ENCODE measurements at places on chromosomes 6 and 20. TPM values are rescaled to one million over a fixed set of nuclear protein-coding genes. Genes with fewer than 3 reads are reported as not detected.

DNA sequence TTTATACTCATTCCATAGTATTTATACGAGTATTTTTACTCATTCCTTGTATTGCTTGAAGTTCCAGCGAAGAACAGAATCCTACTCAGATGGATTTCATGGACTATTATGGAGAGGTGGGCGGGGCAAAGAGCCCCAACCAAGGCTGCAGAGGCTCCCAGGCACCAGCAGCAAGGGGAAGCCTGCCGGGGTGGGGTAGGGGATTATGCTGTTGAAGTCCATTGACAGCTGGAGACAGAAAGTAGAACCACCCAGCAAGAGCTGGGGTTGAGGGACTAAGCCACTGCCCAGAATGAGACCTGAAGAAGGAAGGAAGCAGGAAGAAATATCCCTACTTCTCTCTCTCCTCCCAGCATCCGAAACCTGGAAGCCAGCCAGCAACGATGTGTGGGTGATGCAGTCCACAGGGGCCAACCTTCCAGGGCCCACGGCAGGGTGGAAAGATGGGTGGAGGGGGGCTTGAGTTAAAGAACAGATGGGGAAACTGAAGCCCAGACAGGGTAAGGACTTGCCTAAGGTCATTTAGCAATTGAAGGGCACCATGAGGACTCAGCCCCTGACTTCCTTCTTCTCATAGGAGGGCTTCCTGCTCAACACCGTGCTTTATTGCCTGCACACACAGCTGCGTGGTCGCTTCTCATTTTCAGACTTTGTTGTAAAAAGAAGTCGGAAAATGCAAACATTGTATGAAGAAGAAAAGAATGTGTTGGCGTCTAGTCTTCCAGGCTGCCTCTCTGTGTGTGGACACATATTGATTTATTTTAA, 18.3 kb upstream of the GTSF1L start:
- no peak for DNase-seq

GRCh38 chr20:58783511-58784011, 67.1 kb downstream of the GNAS-AS1 start:
- no peak for DNase-seq

DNA sequence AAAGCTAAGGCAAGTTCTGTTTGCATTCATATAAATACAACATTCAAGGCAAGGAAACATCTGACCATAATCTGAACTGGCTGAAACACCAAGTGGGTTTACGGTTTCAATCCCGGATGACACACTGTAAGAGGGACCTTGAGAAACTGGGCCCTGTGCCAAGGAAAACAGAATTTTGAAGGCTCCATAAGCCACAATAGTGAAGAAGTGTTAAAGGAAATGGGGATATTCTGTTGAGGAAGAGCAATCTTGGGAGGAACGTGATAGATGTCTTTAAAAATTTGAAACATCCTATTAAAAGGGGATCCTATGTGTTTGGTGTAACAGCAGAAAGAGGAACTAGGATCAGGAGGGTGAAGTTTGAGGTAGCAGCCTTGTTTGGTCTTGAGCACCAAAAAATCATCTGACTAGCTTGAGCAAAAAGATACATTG, 82.4 kb upstream of the TAB2 start:
- peak; percentile 75 for DNase-seq

- DNase-seq = peak; percentile 35
Observed at GRCh38 chr6:41430875-41431274, 95.5 kb downstream of the NCR2 start.

The FLRT3 gene
- 0.70 TPM for total RNA-seq

- no peak for DNase-seq
Observed at GRCh38 chr6:144334150-144334708, 49.1 kb downstream of the UTRN start.

The DUSP22 gene
- total RNA-seq = 25.5 TPM

The OVOL2 gene
- 20.7 TPM for total RNA-seq

GRCh38 chr20:32920530-32921298, 62.0 kb downstream of the EFCAB8 start:
- DNase-seq = no peak

DNA sequence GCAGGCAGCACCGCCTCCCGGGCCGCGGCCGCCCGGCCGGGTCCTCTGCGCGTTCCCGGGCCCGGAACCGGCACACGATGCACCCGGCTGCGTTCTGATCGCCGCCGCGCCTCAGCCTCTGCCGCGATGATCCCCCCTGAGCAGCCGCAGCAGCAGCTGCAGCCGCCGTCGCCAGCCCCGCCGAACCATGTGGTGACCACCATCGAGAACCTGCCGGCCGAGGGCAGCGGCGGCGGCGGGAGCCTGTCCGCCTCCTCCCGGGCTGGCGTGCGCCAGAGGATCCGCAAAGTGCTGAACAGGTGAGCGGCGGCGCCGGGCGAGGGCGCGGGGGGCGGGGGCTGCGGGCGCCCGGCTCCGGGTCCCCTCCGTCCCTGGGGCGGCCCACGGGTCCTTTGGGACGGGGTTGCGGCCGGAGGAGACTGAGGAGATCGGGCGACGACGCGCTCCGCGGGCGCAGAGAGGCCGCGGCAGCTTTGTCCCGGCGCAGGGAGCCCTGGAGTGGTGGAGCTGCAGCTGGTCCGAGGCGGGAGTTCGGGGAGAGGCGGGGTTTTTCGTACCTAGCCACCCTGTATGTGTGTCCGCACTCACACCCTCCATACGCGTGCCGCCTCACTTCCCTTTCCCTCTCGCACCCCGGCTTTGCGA, 659 bp downstream of the SLC35F1 start:
- DNase-seq = no peak

The SLC12A5 gene
- 8.7 TPM for total RNA-seq

The C20orf202 gene
- total RNA-seq = not detected

The FOXS1 gene
- total RNA-seq = not detected

DNA sequence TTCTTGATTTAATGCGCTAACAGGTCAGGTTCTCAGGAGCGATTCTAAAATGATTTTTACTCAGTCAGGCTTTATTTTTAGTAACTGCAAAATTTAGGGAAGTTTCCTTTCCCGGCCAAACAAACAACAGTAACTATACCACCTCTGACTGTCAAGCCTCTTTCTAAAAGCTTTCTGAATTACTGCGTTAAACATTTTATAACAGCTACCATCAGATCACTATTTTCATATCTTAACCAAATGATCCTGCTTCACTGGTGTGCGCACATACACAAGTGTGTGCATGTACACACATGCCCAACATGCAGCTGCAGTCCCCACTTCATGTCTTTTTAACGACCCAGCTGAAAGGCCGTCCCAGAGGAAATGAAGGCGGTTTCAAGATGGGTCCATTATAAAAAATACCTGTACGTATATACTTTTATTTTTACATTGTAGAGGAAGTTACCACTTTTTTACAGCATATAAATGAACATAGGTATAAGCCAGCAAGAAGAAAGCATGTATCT, 25.0 kb downstream of the TMEM242 start:
- no peak for DNase-seq

The NKAPL gene
- not detected for total RNA-seq

- no peak for DNase-seq
Observed at GRCh38 chr6:143949535-143949934, 58.5 kb downstream of the PLAGL1 start.

GRCh38 chr6:10609038-10609437, 85.4 kb downstream of the C6orf52 start:
- DNase-seq = no peak

DNA sequence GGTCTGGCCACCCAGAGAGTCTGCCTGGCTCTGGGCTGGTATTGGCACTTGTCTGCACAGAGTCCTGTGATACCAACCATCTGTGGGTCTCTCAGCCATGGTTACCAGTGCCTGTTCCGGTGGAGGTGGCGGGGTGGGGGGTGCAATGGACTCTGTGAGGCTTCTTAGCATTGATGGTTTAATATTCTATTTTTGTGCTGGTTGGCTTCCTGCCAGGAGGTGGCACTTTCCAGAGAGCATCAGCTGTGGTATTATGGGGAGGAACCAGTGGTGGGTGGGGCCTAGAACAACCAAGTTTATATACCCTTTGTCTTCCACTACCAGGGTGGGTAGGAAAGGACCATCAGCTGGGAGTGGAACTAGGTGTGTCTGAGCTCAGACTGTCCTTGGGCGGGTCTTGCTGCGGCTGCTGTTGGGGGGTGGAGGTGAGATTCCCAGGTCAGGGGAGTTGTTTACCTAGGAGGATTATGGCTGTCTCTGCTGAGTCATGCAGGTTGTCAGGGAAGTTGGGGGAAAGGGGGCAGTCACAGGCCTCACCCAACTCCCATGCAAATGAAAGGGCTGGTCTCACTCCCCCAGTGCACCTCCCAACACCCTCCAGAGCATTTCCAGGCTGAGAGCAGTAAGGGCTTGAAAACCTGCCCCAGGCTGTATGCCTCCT, 117.5 kb downstream of the FLRT3 start:
- DNase-seq = peak; percentile 92

DNA sequence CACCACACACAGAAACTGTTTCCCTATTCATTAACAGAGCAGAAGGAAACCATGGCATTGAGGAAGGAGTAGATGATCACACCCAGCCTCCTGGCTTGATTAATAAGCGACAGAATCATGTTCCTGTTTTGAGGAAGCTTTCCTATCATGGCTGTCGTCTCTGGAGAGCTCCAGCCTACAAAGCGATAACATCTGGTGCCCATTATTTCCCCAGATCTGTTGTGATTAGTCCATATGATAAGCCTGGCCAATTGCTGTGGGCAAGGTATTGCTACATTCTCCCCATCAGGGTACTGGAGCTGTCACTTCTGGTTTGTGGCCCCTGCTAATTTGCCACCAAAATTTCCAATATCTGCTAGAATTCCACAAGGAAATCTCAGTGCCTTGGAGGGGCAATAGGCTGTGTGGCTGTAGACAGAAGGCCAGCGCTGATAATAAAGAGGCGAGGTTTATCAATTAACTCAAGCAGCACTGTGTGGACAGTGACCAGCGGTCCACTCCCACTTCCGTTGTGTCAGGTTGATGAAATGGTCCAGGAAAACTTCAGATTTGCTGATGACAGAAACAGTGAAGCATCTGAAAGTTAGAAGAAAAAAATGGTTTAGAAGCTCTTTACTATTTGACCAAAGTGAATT, 66.4 kb downstream of the OLIG3 start:
- DNase-seq = no peak

DNA sequence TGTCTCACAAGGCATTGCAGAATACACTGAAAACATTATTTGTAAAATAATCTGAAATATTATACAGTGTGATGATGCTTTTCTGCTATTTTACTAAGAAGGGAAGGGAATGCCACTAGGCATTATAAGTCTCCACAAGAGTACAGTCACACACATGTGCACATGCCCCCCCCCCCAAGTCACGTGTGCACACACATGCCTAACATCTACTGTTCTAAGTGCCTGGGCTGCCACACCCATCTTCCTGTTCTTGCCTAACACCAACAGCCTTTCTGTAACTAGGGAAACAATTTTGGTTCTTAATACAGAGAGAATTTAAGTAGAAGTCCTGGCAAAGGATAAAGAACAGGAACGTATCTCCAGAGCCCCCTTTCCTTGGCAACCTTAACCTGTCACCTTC, 58.2 kb upstream of the BCLAF1 start:
- DNase-seq = no peak

The KIF25 gene
- total RNA-seq = not detected

GRCh38 chr6:160679402-160679769, 15.3 kb upstream of the LPA start:
- DNase-seq = no peak

DNA sequence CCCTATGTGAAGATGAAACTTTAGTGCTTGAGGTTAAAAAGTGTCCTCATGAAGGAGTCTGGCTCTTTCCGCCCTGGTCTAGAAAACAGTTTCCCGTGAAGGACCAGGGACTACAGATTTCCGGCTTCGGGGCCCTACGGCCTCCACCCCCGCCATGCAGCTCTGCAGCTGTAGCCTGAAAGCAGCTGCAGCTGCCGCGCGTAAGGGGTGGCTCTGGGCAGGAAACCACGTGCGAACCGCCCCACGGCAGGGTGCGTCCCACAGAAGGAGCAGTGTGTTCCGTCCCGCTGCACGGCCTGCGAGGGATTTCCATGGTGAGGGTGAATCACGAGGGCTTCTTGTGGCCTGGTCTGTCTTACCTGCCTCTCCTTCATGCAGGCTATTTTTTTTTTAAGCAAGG, 117.0 kb downstream of the ERMARD start:
- DNase-seq = no peak
